ENCODE measurements at places on chromosomes 3 and 15.

GRCh38 chr3:119160361-119160760 is 13.0 kb upstream of the UPK1B start:
- DNase-seq: no peak

- DNase-seq: no peak
Observed at GRCh38 chr15:69225355-69226022, 65.1 kb downstream of the GLCE start.

DNA sequence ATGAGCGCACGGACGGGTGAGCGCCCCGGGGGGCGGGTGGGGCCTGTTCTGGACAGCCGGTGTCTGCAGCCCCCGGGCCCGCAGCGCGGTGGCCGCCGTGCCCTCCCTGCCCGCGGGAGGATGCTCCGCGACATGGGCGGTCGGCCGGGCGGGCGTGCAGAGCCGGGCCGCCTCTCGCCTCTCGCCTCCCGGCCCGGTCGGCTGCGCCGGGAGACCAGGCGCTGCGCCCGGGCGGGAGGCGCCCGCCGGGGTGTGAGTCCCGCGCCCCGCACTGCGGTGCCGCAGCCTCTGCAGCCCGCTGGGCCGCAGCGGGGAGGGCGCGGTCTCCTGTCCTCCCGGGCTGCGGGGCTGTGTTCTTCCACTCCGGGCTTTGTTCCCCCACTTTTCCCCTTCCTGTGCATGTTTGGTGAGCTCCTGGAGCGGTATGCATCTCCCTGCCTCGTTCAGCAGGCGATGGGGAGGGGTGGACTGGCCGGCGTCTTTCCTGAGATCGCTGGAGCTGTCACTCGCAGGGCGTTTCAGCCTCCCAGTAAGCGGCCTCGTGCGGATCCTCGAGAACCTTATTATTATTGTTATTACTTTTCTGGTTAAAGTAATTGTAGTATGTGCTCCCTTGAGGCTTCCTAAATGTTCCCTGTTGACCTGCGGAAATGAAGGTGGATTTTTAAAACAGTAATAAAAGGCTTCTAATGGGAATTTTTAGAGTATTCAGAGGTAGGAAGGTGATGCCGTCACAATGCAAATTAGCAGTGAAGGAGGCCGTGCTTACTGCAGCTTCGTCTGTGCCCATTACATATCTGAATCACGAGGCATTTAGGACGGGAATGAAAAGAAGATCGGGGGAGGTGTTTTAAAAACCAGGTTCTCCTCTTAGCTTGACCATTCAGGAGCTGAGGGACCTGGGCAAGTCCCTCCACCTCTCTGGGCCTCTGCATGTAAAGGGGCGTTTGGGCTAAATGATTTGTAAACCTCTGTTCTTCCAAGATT is 593 bp downstream of the TMOD2 start:
- DNase-seq: no peak

DNA sequence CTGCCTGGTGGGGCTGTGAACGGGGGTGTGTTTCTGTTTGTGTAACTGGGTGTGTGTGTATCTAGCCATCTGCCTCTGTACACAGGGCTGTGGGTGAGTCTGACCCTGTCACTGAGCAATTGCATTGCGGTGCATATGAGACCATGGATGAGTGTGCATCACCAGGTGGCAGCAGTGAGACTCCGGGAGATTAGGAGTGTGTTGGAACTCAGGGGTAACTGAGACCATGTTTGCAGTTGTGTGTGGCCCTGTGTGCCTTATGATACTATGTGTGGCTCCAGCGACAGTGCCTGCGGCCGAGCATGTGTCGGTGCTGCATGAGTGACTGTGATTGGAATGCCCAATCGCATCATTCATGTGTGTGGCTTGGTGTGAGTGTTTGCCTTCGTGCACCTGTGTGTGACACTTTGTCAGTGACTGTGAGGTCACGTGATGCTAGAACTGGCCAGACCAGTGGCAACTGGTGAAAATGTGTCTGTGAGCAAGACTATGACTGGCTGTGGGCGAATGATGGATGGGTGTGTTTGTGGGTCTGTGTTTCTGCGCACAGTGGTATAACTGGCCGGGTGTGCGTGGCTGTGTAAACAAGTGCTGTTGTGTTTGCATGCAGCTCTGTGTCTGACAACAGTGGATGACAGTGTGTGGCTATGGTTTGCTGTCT is 14.0 kb downstream of the VILL start:
- DNase-seq: no peak

DNA sequence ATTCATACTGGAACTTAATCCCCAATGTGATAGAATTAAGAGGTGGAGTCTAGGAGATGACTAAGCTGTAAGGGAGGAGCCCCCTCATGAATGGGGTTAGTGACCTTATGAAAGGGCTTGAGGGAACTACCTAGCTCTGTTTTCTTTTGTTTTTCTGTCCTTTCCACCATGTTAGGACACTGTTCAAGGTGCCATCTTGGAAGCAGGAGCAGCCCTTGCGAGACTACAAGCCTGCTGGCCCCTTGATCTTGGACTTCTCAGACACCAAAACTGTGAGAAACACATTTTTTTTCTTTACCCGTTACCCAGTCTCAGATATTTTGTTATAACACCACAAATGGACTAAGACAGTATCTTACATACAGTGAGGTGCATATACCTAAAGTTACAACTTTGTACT is 26.5 kb downstream of the GOLGA6A start:
- DNase-seq: no peak

DNA sequence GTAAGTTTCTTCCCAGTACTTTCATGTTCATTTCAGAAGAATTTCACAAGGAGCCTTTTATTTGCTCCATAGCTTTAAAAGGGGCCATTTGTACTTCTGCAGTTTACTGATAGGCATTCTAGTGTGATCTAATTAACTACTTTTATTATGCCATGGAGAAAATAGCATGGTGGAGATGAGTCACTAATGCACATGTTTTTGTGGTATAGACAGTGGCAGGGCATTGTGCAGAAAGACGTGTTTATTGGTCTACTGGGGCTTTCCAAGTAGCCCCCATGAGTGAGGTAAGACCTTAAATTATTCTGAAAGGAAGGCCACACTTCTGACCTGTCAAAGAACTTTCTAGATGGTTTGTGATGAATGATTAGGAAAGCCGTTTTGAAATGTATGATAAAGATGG is 810.0 kb upstream of the NR2F2 start:
- DNase-seq: no peak

DNA sequence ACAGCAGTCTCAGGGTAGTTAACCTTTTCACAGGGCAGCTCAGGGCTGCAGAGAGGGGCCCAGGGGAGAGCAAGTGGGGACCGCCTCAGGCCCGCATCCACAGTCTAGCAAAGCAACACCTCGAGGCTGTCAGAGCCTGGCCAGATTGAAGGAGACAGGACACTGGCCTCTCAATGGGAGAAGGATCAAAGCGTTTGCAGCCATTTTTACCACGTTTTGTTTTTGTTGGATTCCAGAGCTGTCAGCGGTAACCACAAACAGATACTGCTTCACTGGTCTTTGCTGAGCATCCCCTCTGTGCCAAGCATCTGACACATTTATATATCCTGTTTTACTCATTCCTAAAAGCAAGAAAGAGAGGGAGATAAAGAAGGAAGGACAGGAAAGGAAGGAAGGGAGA is 153.8 kb downstream of the SHQ1 start:
- DNase-seq: no peak

GRCh38 chr15:66252685-66253417 is 699 bp downstream of the MEGF11 start:
- peak; percentile 20 for DNase-seq

GRCh38 chr15:29880341-29880740 is 58.1 kb upstream of the TJP1 start:
- DNase-seq: no peak

GRCh38 chr3:101950985-101951733 is 101.8 kb downstream of the NFKBIZ start:
- no peak for DNase-seq

DNA sequence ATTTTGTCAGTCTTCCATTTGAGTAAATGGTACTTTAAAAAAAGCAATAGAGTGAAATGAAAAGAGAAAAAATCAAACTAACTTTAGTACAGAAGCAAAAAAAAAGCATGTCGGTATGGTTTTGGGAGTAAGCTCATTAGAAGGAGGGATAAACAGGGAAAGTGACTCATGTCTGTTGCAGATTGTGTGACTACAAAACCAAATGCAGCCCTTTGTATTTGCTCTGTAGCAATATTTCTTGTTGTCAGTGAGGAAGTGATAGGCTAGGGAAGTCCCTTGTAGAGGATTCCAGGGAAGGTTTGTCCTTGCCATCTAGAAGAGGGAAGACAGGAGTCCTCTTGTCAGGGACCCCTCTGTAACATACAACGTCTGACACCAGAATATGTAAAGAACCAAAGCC is 150.5 kb upstream of the POU1F1 start:
- no peak for DNase-seq

DNA sequence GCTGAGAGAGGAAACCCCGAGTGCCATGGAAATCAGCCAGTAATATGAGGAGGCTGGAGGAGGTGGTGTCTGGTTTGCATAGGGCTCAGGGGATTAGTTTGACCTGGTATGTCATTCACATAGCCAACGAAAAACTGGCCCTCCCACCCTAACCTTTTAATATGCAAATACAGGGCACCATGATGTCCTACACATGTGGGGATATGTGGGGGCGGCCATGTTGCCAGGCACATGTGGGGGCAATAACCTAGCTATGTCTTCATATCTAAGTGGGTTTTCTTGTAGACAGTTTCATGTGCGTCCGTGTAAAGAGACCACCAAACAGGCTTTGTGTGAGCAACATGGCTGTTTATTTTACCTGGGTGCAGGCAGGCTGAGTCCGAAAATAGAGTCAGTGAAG is 110.1 kb downstream of the MOBP start:
- no peak for DNase-seq

DNA sequence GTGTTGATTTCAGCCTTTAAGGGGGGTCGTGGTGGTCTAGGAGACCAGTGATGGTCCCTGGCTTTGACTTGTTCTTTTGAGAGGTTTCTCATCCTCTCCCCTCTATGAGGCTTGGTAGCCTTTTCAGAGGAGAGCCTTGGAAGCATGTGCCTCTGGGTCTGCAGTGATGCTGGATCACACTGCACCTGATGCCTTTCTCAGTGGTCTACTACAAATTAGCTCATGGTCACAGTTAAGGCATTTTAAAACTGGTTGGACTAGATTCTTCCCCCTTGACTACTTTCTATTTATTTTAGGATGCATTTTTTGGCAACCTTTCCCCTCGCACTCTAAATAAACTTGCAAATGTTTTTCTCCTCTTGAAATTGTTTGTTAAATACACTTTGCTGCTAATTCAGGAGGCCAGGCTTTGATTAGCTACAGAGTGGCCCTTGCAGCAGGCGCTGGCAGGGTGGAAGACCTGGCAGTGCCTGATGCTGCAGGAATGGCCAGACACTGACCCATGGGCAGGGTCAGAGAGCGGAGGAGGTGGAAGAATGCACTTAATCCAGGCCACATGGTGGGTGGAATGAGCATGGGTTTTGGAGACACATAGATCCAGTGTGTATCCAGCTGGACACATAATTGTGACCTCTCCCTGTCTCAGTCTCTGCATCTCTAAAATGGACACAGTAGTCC is 318.8 kb upstream of the CTDSPL start:
- DNase-seq: no peak

DNA sequence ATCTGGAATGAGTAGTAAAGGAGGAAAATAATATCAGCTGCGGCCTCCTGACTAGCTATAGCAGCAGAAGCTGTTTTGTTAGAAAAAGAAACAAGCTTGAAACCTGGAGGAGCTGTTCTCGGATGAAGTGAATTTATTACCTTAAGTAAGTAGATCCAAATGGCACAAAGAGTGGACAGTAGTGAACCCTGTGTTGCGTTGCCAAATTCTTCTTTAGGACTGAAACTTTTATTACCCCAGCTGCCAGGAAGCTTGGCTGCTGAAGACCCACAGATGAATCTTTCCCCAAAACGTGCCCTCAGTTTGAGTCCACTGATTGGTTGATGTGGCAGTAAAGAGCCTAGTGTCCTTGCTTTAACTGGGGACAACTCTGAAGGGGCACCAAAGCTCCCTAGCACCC is 366.8 kb upstream of the GBE1 start:
- DNase-seq: no peak

- DNase-seq: no peak
Observed at GRCh38 chr3:31918179-31919150, 62.6 kb downstream of the OSBPL10 start.

GRCh38 chr3:184559336-184559735 is 2.2 kb upstream of the EPHB3 start:
- DNase-seq: no peak

DNA sequence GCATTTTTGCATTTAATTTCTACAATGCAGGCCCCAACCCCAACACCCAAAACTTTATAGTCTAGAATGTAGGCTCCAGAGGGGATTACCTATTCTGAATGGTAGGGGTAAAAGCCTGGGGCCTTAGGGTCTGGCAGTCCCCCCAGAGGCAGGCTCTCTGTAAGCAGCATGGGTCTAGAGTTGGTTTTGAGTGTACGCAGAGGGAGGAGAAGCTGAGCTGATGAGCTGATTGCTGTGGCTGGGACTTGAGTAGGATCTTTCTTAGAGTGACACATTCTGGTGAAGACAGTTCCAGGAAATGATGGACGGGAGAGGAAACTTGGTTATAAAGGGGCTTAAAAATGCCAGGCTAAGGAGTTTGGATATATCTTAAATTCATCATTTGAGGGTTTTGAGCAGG is 2.1 kb downstream of the LPP start:
- no peak for DNase-seq

DNA sequence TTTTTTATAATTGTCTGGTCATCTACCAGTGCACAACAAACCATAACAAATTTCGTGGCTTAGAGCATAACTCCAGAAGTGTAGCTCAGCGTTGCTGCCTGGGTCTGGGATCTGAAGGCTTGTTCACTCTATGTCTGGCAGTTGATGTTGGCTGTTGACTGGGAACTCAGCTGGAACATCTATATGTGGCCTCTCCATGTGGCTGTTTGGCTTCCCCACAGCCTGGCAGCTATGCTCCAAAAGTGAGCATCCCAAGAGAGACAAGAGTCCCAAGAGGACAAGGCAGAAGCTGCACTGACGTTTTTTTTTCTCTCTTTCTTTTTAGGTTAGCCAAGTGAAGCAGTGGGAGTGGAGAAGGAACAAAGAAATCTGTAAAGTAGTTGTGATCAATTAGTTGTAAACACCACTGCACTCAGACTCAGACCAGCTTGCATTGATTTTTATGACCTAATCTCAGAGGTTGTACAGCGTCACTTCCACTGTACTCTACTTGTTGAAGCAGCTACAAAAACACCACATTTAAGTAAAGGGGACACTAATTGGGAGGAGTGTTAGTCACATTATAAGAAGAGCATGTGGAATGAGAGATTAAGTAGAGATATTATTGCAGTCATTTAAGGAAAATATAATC is 2.5 kb upstream of the GPR176 start:
- DNase-seq: no peak

GRCh38 chr15:84869510-84869909 is 15.0 kb upstream of the SLC28A1 start:
- DNase-seq: no peak

DNA sequence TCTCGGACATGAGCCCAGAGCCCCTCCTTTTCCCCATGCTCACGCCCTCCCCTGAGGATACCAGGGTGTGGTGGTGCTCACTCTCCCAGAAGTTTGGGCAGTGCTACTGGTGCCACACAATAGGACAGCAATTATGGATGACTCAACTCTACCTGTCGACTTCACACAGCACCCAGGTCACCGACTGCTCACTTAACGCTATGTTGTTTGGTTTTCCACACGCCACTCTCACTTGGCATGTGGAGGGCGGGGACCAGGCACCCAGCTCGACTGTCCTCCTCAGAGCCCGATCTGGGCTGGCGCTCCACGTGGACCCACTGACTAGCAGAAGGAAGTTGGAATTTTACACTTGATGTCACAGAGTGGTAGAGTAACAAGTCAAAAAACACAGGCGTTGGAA is 30.9 kb downstream of the STIMATE start:
- DNase-seq: no peak

- DNase-seq: no peak
Observed at GRCh38 chr3:180223268-180223667, 186.5 kb upstream of the PEX5L start.
